NCI-H1092 treated with DMSO at 0.1 percent for 48 hours (cell line): ENCODE measurements at places on chromosomes 4 and X.

- DNase-seq: no peak
Observed at GRCh38 chrX:129984111-129984958, 1.9 kb downstream of the BCORL1 start.

- DNase-seq: no peak
Observed at GRCh38 chrX:132651421-132652086, 162.7 kb upstream of the MBNL3 start.

DNA sequence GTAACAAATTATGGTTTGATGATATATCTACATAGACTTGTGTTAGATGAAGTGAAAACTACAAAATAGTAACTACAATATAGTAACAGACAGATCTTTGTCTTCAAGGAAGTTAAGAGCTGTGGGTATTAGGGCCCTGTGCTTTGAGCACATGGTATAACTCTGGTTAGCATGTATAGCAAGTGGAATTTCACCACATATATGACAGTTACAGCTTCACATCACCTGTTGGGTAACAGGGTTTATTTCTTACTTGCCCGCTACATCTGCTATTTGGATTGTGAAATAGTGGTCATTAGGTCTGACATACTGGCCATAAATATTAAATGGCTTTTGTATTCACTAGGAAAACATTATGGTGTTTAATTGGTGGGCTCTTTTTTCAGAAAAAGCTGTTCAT, 20.2 kb downstream of the OFD1 start:
- no peak for DNase-seq

GRCh38 chr4:56426273-56426672, 9.1 kb downstream of the PPAT start:
- no peak for DNase-seq

DNA sequence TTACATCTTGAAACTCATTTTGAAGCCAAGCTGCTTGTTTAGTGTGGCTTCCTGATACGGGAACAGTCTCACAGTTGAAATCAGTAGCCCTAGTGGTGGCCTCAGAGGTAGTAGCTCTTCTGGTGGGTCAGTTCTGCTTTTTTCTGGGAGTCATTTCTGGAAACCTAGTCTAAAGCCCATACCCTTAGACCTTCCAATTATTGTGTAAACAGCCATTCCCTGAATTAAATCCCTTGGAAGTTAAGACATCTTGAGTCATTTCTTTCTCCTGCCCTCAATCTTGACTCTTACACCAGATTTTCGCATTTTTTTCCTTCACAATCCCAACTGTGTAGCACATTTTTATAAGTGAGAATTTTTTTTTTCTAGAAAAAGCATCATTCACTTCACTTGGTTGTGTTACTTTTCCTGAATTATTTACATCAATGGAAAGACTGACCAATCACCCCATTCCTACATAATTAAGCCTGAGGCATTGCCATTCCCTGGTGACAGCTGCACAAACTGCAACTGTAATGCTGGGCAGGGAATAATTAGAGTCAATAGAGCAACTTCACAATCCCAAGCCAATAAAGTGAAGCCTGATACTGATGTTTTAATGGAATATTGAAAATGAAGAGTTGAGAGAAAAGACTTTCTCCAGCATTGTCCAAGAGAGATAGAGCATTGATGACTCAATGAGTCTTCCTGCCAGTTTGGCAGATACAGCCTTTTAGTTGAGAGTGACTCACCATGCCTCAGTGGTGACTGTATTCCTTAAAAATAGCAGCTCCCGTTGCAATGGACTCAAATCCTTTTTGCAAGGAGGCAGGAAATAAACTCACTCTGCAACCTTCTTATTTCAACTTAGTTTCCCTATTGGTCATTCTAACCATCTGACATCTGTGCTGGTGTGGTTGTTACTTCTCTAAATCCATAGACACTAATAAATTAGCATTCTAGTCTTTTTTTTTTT, 13.0 kb upstream of the SEPSECS start:
- DNase-seq: no peak

GRCh38 chr4:128635955-128636560, 173.4 kb upstream of the JADE1 start:
- DNase-seq: peak; percentile 82

DNA sequence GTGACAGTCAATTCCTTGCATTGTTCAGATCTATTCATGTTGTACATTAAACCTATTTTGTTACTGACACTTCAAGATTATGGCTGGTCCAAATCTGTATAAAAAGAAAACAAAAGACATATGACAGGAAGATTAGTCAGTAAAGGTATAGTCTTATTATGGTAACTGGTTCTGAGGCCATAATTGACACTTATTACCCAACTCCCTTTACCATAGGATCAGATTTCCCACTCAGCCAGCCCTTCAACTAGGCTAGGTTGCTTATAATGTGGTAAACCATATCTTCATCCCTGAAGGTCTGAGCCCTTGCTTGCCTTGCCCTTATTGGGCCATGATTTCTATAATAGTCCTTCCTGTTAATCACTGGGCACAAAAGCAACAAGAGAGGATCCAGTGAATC, 289.6 kb downstream of the CXXC4 start:
- no peak for DNase-seq

- no peak for DNase-seq
Observed at GRCh38 chrX:43974741-43975465, 1.7 kb upstream of the NDP start.

DNA sequence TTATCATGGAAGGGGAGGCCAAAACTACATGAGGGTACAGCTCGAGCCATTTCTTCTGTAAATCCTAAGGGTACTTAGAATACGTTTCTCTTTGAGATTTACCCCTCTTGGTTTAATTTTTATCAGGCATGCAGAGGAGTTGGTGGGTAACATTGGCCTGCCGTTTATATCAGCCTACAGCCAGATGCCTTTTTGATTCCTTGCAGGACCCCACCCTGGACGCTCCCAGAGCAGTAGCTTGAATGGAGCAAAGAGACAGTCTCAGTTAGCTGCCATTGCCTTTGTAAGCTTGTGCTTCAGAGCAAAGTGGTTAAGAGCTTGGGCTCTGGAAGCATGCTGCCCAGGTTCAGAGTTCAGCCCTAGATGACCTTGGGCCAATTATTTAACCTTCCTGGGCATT, 9.0 kb downstream of the DOCK11 start:
- DNase-seq: no peak

- DNase-seq: no peak
Observed at GRCh38 chrX:2188330-2188792, 312.4 kb downstream of the DHRSX start.

- DNase-seq: no peak
Observed at GRCh38 chrX:87808576-87809243, 291.1 kb downstream of the KLHL4 start.
